Activated CD8-positive, alpha-beta memory T cell treated with anti-CD3 and anti-CD28 coated beads for 48 hours (primary cell): ENCODE measurements at places on chromosomes 1 and 21.

GRCh38 chr1:214928574-214928973 is 154.0 kb upstream of the KCNK2 start:
- no peak for DNase-seq

- no peak for DNase-seq
These were observed 1.3 kb downstream of the AMIGO1 start for GRCh38 chr1:109508001-109508872.

DNA sequence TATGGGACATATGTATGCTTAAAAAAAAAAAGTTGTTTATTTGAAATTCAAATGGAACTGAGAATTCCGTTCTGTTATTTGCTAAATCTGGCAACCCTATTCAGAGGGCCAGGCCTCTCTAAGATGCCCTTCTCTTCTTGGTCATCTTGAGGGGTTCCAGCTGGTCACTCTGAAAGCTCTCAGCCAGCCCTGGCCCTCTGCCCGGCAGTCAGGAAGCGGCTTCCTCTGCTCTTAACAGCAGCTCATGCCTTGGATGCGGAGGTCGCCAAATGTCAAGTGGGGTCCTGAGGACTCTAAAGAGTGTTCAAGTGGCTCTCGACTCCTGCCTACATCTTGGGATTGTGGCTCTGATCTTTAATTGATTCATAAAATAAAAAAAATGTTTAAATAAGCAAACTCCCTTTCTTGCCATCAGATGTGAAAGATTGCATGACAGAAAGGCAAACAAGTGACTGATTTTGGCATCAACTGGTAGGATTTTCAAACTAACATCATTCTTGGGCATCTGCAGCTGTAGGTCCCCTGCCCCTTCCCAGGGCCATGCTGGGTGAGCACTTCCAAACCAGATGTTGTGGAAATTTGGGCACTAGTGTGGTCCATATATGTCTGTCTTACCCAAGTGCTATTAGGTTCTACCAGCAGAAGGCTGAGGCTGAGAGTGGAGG is 130.8 kb downstream of the PRDM2 start:
- DNase-seq, result no peak

DNA sequence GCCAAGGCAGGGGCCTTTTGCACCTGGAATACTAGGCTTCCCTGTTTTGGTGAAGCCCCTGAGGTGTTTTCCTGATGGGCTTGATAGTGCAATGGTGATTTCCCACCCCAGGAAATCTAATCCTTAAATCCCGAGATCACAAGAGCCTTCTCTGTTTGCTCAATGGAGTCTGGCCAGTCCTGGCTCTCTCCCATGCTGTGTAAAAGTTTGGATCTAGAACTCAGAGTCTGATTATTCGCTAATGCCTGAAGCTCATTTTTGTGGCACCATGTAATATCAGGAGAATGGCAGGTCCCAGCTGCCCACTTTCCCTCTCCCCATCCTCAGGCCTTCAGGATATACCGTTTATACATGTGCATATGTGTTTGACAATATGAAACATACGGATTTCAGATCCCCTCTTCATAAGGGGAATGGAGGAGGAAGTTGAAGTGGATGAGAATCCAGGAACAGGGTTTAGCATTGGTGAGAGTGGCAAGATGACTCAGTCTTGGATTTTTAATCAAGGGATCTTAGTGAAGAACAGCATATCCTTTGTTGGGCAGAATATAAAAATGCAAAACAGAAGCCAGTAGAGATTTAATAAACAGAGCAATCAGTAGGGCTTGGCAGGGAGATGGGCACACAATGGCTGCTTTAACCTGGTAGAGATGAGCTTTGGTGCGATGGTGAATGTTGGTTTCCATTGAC is 62.1 kb downstream of the CLIC6 start:
- no peak for DNase-seq

GRCh38 chr1:57341721-57342120 is 82.1 kb downstream of the DAB1 start:
- DNase-seq, result no peak
